ENCODE measurements at places on chromosomes 7 and 10.

DNA sequence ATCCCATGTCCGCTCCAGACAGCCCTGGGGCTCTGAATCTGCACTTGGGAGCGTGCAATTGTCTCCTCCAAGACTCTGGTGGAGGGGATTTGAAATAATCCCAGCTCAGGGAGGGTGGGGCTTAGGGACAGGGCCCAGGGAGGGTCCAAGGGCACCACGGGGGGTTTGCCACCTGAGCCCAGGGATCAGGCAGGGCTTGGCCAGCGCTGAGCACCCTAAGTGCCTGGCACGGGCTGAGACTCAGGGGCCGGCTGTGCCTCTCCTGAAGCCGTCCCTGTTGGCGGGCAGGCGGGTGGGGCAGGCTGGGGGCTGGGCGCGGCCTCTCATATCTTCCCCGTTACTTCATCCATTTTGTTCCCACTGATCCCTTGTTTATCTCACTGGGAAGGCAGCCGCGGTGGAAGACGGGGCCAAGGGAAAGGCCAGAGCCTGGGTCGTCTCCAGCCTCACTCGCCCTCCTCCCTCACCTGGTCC, 41.8 kb upstream of the ELN start:
- DNase-seq, result no peak

DNA sequence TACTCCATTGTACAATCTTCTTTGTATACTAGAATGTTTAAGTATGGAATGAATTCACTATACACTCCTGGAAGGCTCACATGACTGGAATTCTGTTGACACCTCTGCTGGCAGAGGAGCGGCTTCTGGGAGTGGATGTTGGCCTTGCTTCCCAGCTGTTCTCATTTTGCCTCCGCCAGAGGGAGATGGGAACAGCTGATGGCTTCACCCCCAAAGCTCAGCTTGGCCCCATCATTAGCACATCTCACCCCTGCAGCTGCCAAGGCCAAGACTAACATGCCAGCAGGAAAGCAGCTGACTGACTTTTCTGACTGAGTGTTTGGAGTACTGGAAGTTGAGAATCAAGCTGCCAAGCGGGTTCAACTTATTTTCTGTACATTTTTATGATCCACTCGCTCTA, 15.1 kb downstream of the ADAM12 start:
- no peak for DNase-seq

DNA sequence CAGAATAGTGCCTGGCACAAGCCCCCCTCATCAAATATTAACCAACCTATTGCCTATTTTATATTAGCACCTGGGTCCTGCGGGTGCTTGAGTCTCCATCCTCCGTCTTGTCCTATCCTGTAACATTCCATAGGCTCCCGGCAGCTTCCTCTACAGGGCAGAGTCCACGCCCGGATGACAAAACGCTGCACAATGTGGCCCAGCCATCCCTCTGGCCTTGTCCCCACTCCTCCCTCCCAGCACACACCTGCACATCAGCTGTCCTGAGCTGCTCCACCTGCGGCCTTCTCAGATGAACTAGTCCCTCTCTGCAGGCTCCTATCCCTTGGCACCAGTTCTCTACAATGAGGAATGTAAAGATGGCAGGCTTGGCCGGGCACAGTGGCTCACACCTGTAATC, 153.5 kb upstream of the PDE1C start:
- no peak for DNase-seq

- no peak for DNase-seq
Measured at GRCh38 chr7:2072042-2072441, 160.7 kb downstream of the MAD1L1 start.

DNA sequence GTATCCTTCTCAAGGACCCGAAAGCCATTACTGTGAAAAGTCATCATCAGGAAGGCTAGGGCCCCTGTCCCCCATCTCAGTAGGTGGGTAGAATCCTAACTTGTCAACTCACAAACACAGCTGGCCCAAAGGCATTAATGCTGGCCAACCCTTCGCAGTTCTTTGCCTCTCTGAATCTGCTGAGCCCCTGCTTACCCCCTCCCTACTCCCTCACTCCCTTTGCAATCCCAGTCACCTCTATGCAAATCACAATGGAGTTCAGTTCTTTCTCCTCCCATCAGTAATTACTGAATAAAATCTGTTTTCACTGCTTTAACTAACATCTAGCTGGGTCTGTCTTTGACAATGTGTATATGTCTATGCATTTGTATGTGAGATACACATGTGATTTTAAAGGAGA, 38.1 kb upstream of the AOAH start:
- no peak for DNase-seq

DNA sequence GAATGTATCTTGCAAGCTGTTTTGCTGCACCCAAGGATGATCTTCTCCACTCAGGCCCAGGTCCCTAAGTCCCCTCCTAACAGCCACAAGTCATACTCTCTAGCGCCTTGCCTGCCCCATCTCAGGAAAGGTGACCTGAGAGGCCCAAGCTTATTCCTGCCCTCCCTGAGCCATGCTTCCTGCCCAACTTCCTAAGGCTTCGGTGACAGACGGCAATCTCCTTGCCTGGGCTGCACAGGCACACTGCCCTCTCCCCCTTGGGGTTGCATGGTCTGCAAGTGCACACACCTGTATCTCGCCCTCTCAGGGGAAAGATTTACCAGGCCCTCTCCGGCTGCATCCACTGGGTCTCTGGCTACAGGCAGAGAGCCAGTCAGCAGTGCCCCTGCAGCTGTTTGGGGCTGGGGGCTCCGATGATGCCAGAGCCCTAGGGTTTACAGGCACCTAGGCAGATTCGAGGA, 771 bp upstream of the ADIRF start:
- no peak for DNase-seq

GRCh38 chr10:130575756-130576285, 439.6 kb downstream of the GLRX3 start:
- DNase-seq, result no peak

GRCh38 chr7:143287339-143287934, 714 bp upstream of the CASP2 start:
- no peak for DNase-seq

GRCh38 chr10:90960355-90960814, 39.5 kb upstream of the ANKRD1 start:
- DNase-seq, result no peak

- no peak for DNase-seq
Measured at GRCh38 chr10:11214407-11214806, 196.7 kb downstream of the CELF2 start.

- no peak for DNase-seq
Measured at GRCh38 chr10:95544783-95545500, 16.2 kb downstream of the SORBS1 start.

DNA sequence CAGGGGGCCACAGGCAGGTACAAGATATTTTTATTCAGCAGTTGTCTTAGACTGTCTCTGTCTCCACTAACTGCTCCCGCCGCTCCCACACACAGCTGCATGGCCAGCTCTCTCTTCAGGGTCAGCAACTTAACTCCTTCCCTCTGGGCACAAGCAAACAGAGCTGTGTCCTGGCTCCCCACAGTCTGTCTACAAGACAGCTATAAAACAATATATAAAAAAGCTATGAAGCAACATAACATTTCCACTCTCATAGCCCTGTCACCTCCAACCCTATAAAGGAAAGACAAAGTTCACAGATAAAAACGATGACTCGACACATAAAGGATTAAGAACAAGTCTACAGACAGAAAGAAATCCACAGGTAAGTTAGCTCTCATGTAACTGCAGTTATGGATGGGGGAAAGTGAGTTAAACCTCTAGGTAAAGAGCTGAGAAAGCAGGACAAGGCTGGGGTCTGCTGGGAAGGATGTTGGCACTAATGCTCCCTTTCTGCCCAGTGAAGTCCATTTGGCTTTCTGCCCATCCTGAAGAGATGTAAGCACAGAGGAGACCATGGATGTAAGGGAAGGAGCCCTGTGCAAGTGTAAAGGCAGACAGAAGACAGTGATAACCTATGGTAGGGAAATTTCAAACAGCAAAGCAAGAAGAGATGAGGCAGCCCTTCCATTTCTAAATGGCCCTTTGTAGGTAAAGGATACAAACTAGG, 27.0 kb downstream of the RAPGEF5 start:
- no peak for DNase-seq

GRCh38 chr7:37141742-37142141, 306.9 kb downstream of the ELMO1 start:
- no peak for DNase-seq

- DNase-seq, result no peak
Measured at GRCh38 chr10:128628252-128628651, 502.0 kb upstream of the MKI67 start.

Measured in KG1 (cell line).